ENCODE measurements at places on chromosomes 4 and X. TPM values are rescaled to one million over a fixed set of nuclear protein-coding genes. Genes with fewer than 3 reads are reported as not detected.

The KCND1 gene
- total RNA-seq: 0.66 TPM

The UGT2B11 gene
- 18.4 TPM for total RNA-seq

The AREG gene
- total RNA-seq: 89.1 TPM

The SMPX gene
- not detected for total RNA-seq

- DNase-seq: no peak
Measured at GRCh38 chrX:78199851-78200250, 60.4 kb upstream of the TAF9B start.

GRCh38 chrX:17788439-17788838 lies 51.1 kb downstream of the SCML1 start:
- DNase-seq: peak; percentile 54

DNA sequence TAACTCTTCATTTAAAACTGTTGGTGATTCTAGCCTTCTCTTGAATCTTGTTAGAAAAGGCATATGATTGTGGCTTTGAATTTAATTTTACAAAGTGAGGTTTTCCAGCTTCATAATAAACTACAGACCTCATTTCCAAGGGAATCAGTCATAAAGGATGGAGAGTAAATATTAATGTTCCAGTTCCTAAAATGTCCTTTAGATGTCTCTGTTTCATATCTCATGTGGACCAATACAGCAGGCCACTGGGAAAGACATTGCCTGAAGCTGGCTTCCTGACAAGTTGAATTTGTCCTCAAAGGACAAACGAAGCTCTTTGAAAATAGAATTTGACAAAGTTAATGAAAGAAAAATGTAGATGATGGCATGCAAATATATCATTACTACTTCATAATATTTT lies 125.4 kb downstream of the ZNF330 start:
- DNase-seq: no peak

DNA sequence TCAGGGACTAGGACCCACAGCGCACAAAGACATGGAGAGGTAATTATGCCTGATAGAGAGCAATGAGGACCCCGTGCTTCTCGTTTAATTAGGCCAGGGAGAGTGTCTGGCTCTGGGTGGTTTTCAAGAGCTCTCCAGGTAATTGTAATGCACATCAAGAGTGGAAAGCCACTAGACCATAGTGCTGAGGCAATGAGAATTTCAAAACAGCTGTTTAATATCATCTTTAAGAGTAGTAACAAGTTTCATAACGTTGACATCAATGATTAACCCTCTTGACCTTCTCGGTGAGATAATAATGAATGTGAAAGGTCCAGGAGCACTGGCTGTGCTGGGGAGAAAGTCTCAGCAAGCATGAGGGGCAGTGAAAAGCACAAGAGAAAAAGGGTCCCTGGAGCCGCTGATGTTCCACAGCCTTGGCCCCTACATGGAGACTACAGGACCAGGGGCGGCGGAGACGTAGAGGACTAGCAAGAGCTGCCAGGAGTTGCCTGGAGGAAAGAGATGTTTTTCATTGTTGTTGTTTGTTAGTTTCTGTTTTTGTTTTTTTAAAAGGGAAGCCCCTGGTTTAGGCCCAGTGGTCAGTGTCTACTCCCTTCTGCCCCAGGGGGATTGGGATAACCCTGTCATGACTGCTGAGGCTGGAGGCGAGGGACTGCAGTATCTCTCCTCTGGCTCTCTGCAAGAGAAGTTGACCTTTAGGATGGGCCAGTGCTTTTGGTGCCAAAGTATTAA lies 14.8 kb upstream of the CXCR3 start:
- no peak for DNase-seq

DNA sequence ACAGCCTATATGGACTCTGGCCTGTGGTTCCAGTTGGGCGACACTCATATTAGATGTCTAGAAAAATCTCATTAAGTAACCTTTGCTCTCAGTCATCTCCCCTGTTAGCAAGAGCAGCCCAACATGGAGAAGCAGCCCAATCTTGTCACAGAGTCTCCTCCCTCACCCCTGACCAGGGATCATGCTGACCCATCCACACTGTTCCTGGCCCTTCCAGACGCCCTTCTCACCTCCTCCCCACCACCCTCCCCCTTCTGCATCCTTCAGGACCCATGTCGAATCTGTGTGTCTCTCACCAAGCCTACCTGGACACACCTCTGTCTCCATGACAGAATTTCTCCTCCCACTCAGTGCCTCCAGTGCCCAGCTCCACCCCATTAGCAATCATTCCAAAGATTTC lies 190.1 kb downstream of the STIM2 start:
- no peak for DNase-seq

DNA sequence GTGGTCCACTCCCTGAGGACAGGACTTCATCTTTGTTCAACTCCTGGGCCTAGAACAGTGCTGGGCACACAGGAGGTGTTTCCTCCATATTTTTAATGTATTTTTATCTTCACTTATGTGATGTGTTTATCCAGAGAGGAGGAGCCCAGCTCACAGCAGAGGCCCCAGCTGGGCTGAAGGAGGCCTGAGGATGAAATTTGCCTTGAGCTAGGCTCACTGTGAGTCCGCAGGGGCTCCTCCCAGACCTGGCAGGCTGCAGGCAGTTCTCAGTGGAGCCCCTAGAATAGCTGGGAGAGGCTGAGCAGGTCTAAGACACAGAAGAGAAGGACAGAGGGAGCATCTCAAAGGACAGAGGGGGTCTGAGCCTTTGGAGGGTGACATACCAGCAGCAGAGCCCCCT lies 26.8 kb downstream of the C4orf50 start:
- DNase-seq: no peak

GRCh38 chr4:122603156-122603574 lies 17.7 kb downstream of the IL21 start:
- DNase-seq: no peak

GRCh38 chrX:43552156-43552555 lies 103.9 kb upstream of the MAOA start:
- no peak for DNase-seq

Data from breast epithelium (tissue), 4 donors.